ENCODE measurements at places on chromosomes 3 and 15. TPM values are rescaled to one million over a fixed set of nuclear protein-coding genes. Genes with fewer than 3 reads are reported as not detected.

DNA sequence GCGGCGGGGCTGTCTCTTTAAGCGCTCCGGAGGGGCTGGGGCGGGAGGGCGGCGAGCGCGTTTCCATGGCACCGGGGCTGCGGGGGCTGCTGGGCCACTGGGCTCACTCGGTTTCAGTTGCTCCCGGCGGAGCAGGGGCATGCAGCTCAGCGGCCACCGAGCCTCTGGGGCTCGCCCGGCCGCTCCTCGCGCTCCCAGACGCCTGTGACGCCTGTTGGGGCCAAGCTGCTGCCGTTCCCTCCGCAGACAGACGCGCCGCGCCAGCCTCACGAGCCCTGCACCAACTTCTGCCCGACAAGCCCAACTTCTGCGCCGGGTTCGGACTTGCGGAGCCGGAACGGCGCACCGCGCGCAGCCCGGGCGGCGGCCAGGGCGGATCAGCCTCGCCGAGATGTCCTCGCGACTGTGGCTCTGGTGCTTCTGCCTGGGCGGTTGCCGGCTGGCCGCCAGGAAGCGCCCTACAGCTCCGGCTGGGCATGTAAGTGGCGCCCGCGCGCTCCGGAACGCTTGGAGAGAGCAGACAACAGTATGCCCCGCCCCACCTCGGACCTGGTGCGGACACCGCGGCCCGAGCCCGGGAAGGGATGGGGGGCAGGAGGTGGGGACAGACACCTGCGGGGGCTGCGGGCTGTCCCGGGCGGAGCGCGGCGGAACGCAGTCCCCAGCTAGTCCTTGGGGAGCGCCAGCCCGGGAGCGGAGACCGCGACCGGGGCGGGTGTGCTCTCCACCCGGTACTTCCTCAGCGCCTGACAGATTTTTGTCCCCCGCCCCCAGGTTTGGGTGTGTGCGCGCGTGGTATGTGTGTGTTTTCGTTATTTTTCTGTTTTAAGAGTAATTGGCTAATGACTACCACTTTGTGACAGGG lies 154.1 kb upstream of the GOLIM4 start:
- no peak for DNase-seq

DNA sequence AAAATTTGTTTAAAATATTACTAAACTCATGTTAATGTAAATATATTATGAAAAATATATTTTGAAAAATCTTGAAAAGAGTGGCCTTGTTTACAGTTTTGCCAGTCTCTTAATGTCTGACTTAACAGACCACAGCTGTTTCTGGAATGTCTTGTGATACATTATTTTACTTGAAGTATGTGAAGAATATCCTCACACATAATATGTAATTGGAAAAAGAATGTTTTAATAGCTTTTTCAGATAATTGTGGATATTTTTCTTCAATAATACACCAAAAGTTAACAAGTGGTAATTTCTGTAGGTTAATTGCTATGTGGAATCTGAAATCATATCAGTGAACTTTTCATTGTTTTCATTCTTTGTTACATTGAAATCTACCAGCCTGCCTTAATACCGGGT lies 101.3 kb downstream of the UBE2E2 start:
- no peak for DNase-seq

- no peak for DNase-seq
These were observed 76.3 kb downstream of the PDZRN3 start for GRCh38 chr3:73548436-73548835.

DNA sequence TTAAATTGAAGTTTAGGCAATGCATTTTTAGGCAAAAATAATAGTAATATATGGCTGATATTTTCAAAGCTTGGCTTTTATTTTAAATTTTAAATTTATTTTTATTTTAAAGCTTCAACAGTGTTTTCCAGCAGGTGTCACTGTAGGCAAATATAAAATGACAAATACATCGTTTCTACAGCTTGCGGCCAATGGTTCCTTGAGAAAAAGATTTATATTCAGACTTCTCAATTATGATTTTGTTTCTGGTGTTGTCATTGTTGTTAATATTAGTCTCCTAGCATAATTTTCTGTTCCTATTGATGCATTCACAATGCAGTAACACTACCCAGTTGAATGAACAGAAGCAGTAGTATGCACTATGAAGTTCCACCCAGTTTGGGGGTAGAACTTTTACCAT lies 220.7 kb upstream of the DNAJC19 start:
- no peak for DNase-seq

DNA sequence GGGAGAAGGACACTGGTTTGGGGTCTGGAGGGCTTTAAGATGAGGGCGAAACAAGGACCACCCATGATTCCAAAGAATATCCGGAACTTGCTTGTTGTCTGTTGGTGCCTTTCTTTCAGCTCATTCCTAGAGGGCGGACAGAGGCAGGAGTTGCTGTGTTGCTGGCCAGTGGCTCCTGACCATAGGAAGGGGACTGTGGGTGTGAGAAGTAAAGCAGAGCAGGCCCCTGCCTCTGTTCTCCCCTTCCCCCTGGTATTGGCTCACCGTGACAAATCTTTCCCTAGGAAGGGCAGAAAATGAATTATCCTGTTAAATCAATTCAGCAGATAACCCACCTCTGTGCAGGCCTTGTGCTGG lies 89.1 kb downstream of the LIPC start:
- no peak for DNase-seq

DNA sequence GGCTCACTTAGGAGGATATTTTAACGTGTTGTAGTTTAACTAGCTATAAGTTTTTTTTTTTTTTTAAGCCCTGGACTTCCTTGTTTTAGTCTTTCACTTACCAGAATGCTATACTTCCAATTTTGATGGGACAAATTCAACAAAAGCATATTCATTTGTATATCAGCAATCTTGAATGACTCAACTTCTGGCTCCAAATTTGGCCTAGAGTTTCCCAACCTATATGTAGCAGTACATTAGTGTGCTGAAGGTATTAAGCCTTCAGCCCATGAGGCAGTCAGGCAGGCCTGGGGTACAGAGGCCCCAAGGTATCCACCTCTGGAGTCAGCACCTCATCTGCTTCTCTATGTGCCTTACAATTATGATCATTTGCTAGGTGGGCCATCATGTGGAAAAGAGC lies 5.9 kb downstream of the PBRM1 start:
- no peak for DNase-seq

- DNase-seq = no peak
These were observed 6.8 kb upstream of the DUSP7 start for GRCh38 chr3:52063026-52063723.

DNA sequence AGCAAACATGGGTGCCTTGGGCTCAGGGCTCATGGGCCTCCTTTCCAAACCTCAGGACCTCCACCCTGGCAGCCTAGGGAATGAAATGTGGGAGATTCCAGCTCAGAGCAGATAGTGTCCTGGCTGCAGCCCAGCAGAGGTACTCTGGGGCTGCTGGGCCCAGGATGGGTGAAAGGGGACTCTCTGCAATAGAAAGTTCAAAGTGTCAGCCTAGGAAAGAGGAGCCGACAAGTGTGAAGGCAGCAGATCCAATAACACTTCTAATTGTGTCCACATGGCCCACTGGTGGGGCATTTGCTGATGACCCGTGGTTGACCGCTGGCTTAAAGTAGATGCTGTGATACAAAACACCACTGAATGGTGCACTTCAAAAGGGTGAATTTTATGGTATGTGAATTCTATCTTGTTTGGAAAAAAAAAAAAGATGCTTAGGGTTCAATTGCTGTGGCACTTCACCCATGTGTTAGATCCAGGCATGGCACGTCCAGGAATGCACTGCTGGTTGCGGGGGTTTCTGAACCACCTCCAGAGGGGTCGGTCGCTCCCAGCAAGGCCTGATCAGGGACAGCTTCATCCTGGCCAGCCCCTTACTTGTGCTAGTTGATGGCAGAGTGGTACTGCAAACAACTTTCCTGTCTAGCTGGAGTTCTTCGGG lies 20.9 kb downstream of the AMOTL2 start:
- no peak for DNase-seq

- no peak for DNase-seq
These were observed 53.4 kb downstream of the GSK3B start for GRCh38 chr3:120040813-120041377.

DNA sequence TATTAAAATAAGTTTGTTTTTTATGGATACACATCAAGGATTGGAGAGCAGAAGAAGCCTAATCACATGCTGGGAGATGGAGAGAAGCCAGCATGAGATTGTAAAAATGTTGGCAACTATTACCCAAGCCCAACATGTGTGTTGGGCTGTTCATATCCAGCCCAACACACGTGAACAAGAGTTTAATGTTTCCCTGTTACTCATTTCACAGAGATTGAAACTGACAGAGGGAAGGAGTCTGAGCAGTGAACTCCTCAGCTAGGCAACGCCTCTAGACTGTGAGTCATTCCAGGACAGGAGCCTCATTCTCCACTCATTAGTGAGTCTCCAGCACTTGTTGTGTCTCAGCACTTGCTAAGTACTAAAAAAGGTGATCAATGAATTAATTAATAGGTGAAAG lies 43.2 kb upstream of the CMSS1 start:
- no peak for DNase-seq

- no peak for DNase-seq
These were observed 286.4 kb upstream of the BCHE start for GRCh38 chr3:166123576-166123975.

- DNase-seq = no peak
These were observed 26.6 kb downstream of the CLDN18 start for GRCh38 chr3:138036572-138036971.

GRCh38 chr15:50876989-50877360 lies 31.5 kb upstream of the AP4E1 start:
- DNase-seq = no peak

- DNase-seq = no peak
These were observed 234.6 kb upstream of the BHLHE40 start for GRCh38 chr3:4744405-4745234.

- no peak for DNase-seq
These were observed 139.5 kb downstream of the CNTN6 start for GRCh38 chr3:1232276-1232675.

Gene SLC30A4
- total RNA-seq = 8.5 TPM

Gene KLF13
- 41.8 TPM for total RNA-seq

Gene TLR9
- 0.19 TPM for total RNA-seq

Gene WWTR1
- total RNA-seq = 65.9 TPM

Gene NEIL1
- 17.9 TPM for total RNA-seq

Gene GOLGA8Q
- total RNA-seq = 0.96 TPM

Gene GRAMD2A
- total RNA-seq = not detected

Gene POPDC2
- total RNA-seq = 1.5 TPM

All from mesenteric fat pad (tissue), 1 donor.